ENCODE measurements at places on chromosomes 1 and 21. TPM values are rescaled to one million over a fixed set of nuclear protein-coding genes. Genes with fewer than 3 reads are reported as not detected.

PLCH2 gene
- 0.08 TPM for polyA plus RNA-seq

MEX3A gene
- polyA plus RNA-seq: 15.1 TPM

LAD1 gene
- polyA plus RNA-seq: not detected

AMIGO1 gene
- polyA plus RNA-seq: 0.93 TPM

VSIG8 gene
- not detected for polyA plus RNA-seq

S100A13 gene
- 17.1 TPM for polyA plus RNA-seq

NBPF20 gene
- polyA plus RNA-seq: 2.2 TPM

AADACL4 gene
- polyA plus RNA-seq: 0.32 TPM

DNA sequence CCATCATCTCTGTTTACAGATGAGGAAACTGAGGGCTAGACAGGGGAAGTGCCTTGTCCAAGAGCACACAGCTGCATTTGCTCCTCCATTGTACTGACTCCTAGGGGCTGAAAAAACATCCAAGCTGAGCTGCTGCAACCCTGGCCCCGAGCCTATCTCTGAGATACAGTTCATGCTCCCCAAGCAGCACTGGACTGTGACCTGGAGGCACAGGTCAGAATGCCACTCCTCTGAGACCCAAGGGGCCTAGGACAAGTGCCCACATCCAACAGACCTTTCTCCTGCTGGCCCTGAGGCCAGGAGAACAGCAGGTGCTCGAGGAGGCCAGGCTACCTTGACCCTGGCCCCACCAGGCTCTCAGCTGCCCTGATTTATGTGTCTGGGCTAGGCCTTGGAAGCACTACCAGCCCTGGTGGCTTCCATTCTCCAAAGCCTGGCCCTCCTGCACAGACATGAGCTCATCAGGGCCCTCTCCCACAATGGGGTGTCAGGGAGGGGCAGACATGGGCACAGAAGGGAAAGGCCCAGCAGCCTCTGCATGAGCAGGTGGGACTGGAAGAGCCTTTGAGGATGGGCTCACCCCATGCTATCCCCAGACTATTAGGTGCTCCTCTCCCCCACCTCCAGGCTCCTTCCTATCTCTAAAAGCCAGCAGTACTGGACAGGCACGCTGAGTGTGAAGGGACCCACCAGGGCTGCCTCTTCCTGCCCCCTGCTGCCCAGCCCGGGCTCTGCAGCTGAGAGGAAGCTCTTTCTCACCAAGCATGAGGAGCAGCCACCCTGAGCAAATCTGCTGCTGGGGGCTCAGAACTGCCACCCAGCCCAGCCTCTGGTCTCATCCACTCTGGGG lies 18.8 kb downstream of the ADGRB2 start:
- peaks cover 45% of the 10 kb centered on the region for H3K4me1 ChIP-seq
- no peak overlapping the region for H3K27ac ChIP-seq
- peak; percentile 89 for DNase-seq
- H3K27me3 ChIP-seq: no peaks in the 10 kb centered on the region

DNA sequence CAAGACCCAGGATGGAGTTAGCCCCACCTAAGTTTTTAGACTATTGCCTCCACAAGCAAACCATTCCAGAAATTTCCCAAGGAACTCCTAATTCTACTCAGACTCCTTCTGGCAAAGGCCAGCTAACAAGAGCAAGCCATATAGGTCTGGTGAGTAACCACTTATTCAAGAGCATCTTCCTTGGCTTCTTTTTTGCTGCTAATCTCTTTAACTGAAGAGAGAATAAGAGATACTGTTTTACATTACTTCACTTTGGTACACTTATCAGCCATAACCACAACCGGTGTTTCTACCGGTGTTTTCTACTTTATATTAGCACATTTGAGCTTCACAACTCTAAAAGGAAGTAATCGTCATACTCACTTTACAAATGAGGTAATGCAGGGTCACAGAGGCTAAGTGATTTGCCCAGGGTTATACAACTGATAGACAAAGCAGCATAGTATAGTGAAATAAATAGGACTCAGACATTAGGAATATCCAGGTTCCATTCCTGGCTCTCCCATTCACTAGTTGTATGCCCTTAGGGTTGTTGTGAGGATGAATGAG lies 1.7 kb upstream of the EPS15 start:
- DNase-seq: no peak
- H3K4me3 ChIP-seq: no peak overlapping the region
- no peak overlapping the region for H3K27ac ChIP-seq
- H3K36me3 ChIP-seq: no peaks in the 10 kb centered on the region

- no peaks in the 10 kb centered on the region for H3K4me1 ChIP-seq
- no peaks in the 10 kb centered on the region for H3K36me3 ChIP-seq
- DNase-seq: no peak
These were observed at the start of gene CFAP45 for GRCh38 chr1:159900086-159900680. TSS of gene CFAP45 (minus strand) at chr1:159900165. CDS start at chr1:159900098, 67 bp downstream.

DNA sequence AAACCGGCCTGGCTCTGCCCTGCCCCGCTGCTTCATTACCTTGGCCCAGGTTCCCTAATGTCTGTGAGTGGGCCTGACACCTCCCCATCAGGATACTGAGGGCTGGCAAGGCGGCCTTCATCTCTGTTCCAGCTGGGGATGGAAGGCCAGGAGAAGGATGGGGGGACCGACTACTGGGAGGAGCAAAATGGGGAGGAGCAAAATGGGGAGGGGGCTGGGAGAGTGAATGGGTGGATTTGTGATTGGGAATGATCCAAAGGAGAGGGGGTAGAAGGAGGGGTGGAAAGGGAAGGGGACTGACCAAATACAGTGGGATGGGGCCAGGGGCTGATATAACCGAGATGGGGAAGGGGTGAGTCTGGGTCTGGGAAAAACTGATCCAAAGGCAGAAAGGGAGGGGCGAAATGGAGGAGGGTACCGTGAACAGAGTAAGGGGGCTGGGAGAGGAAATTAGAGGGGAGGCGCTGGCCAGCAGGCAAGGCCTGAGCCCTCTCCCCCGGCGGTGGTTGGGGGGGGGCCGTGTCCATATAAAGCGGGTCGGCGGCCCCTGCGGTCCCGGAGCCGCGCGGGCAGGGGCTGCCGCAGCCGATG lies at the start of gene FOXE3:
FOXE3 (plus strand) TSS at position 558 of the 591 bp plus-strand sequence; CDS start at position 589, 31 bp downstream.
- H3K4me1 ChIP-seq: no peaks in the 10 kb centered on the region
- H3K36me3 ChIP-seq: no peaks in the 10 kb centered on the region
- H3K27ac ChIP-seq: no peak within 1 kb of the TSS

- H3K27ac ChIP-seq: no peak overlapping the region
- H3K4me1 ChIP-seq: no peaks in the 10 kb centered on the region
- H3K4me3 ChIP-seq: no peak overlapping the region
- no peaks in the 10 kb centered on the region for H3K36me3 ChIP-seq
- H3K27me3 ChIP-seq: peaks cover 63% of the 10 kb centered on the region
These were observed 97.3 kb upstream of the PAXBP1 start for GRCh38 chr21:32868631-32869454.

DNA sequence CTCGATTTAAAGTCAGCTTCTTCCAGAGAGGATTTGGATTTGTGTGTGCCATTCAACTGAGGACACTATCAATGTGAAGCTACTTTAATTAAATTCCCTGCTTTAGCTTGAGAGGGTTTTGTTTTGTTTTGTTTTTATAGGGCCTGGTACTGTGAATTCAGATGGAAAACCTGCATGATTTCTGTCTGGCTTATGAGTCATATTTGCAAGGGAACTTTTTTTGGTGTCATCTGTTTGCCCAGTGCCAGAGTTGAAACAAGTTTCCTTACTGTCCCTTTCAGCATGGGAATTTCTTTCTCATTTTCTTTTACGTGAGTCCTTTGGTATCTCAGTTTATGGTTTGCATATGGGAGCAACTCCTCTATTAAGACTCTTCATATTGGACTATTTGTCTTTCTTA lies 194.6 kb downstream of the GREM2 start:
- peaks cover 20% of the 10 kb centered on the region for H3K36me3 ChIP-seq
- peak overlapping the region; percentile 30 for H3K27ac ChIP-seq
- H3K4me3 ChIP-seq: no peak overlapping the region
- H3K27me3 ChIP-seq: no peaks in the 10 kb centered on the region

DNA sequence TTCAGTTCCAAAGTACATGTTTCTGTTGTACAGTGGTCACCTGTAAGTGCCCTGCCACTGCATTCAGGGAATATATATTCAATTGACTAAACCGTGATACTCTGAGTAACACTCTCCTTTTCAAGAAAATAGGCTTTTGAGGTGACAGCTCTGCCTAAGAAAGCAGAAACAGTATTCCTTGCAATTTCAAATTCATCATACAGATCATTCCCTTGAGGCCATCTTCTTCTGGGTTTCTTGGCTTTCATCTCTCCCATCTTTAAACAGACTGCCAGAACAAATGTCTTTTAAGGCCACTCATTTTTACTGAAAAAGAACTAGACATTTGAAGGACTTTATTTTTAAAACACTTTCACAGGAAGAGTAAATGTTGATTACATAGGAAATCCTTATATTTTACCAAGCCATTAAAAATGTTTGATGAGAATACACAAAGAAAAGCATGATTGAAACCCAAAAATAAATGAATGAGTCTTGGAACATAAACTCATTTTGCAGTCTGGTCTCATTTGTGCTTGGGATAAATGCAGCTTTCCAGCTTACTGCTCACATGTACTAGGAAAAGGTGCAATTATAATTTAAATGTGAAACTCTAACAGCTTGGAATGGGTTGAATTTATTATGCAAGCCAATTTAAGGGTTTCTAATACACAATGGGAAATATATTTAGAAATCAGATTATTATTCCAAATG lies 34.7 kb downstream of the PLPPR5 start:
- H3K4me3 ChIP-seq: no peak overlapping the region
- no peaks in the 10 kb centered on the region for H3K36me3 ChIP-seq
- H3K27ac ChIP-seq: no peak overlapping the region
- H3K4me1 ChIP-seq: no peaks in the 10 kb centered on the region
- H3K27me3 ChIP-seq: no peaks in the 10 kb centered on the region

GRCh38 chr1:196960854-196961253 lies 16.5 kb upstream of the CFHR5 start:
- no peak overlapping the region for H3K27ac ChIP-seq
- H3K4me3 ChIP-seq: no peak overlapping the region
- H3K27me3 ChIP-seq: no peaks in the 10 kb centered on the region
- H3K36me3 ChIP-seq: no peaks in the 10 kb centered on the region

DNA sequence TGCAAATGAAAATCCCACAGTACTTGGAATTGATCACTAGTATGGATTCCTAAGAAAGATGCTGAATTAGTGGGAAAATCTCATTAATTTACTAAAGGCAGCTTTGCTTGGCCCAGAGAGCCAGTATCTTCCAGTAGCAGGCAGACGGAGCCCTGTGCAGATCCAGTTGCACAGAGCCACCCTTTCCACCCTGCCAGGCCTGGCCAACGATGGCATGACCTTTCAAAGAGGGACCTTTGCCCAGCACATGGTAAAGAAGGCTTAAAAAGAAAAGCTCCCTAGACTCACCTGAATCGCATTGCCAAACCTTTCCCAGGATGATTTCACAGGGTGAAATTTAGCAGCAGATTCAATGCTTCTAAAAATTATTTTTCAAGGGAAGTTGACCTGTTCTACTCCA lies 170.5 kb upstream of the CAMK1G start:
- H3K4me3 ChIP-seq: no peak overlapping the region
- no peaks in the 10 kb centered on the region for H3K36me3 ChIP-seq
- H3K4me1 ChIP-seq: peaks cover 13% of the 10 kb centered on the region
- no peaks in the 10 kb centered on the region for H3K27me3 ChIP-seq

GRCh38 chr1:84402060-84402459 lies 3.8 kb downstream of the DNASE2B start:
- H3K4me3 ChIP-seq: no peak overlapping the region
- no peaks in the 10 kb centered on the region for H3K27me3 ChIP-seq
- DNase-seq: no peak
- H3K27ac ChIP-seq: no peak overlapping the region
- H3K36me3 ChIP-seq: no peaks in the 10 kb centered on the region

DNA sequence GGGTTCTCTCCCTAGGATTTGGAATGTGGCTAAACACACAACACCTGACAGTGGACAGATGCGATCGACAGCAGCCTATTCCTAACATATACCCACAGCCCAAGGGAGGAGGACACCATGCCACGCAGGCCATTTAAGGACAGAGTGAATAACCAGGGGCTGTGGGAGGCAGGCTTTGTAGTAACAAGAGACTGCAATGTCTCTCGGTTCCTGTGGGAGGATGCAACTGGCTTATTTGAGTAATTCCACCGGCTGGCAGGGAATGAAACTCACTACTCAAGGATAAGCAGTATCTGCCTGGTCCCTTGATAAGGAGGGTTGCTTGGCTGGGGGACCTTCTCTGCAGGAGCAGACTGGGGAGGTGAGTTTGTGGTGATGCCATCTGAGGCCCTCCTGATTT lies 109.6 kb downstream of the PCP4 start:
- no peaks in the 10 kb centered on the region for H3K4me1 ChIP-seq
- no peak for DNase-seq
- H3K4me3 ChIP-seq: no peak overlapping the region

All from SK-N-SH (cell line).